Stimulated activated CD8-positive, alpha-beta memory T cell treated with anti-CD3 and anti-CD28 coated beads, Interleukin-7, amount 100 ng/mL, for 48 hours (primary cell): ENCODE measurements at places on chromosomes 7 and 10.

DNA sequence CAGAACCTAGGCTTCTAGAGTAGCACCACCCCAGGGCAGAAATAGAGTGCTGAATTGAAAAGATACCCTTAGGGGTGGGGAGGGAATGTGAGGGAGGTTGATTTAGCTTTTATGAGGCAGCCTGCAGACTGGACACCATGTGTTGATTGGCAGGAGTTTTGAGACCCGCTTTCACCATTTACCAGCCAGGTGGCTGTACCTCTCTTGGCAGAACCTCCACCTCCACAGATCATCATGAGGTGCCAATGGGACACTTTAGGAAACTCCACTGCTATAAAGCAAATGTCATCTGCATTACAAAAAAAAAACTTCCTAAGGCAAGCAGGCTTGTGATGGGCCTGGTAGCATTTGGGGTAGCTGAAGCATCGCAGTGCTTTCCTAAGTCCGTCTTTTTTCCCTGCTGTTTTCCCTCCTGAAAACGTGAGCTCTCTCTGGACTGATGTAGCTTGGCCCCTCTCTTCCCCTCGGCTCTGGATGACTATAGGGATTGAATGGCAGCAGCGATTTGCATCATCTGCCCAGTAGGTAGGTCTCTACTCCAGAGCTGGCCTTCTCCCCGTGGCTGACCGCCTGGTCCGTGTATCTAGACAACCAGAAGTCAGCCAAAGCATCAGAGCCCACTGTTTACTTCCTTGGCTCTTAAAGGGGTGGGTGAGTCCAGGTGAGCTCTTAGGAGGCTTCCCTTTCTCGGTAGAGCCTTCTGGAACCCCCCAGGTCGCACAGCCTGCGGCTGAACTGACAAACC is 1.3 kb downstream of the PCBD1 start:
- no peak for DNase-seq

GRCh38 chr7:6015917-6016652 is 7.0 kb downstream of the AIMP2 start:
- DNase-seq: no peak

- DNase-seq: no peak
These were observed 18.8 kb upstream of the VPS41 start for GRCh38 chr7:38927751-38928150.

- no peak for DNase-seq
These were observed 142.3 kb upstream of the EFCAB10 start for GRCh38 chr7:105723572-105723971.

GRCh38 chr10:127618797-127619196 is 69.7 kb downstream of the NPS start:
- DNase-seq: no peak

- DNase-seq: no peak
These were observed 72.1 kb downstream of the INHBA start for GRCh38 chr7:41630741-41631140.

DNA sequence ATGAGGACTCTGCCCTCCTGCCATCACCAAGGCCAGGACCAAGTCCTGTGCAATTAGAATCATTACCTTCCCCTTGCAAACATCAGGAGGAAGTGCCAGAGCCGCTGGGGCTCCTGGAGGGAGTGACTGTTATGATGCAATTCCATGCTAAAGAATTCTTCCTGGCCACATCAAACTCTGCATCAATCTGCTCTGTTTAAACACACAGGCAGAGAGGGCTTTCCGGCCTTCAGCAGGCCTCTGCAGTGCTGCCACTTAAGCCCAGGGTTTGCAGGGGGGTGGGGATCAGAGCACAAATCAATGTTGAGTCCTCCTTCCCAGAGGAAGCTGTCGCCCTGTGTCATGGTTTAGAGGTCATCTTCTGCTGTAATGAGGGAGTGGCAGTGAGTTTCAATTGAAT is 58.1 kb downstream of the CTBP2 start:
- no peak for DNase-seq

GRCh38 chr10:5566614-5567013 is 41.9 kb downstream of the CALML3 start:
- DNase-seq: no peak
